Hematopoietic multipotent progenitor cell treated with erythropoietin and hydrocortisone succinate and interleukin-3 and kit ligand, for 6 days (in vitro differentiated cells): ENCODE measurements at places on chromosomes 16 and 17.

- DNase-seq, result peak; percentile 47
Observed at GRCh38 chr17:45223539-45224528, 2.1 kb downstream of the FMNL1 start.

- DNase-seq, result peak; percentile 71
Observed at GRCh38 chr16:70018254-70018653, 67.1 kb downstream of the CLEC18A start.

- DNase-seq, result no peak
Observed at GRCh38 chr17:14434506-14434905, 133.6 kb downstream of the HS3ST3B1 start.

DNA sequence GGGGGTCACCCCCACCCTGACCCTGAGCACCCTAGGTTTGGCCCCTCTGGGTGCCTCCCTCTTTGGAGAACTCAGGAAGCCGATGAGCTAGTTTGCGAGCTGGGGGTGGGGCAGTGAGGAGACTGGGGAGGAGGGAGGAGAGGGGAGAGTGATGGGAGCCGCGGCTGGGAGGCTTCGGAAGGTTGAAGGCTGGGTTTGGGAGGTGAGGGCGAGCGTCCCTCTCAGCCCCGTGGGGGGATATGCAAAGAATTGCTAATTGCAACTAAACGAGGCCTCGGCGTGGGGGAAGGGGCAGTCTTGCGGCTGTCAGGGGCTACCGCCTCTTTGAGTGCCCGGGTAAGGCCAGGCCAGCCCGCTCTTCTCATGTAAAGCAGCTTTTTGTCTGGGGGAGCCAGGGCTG lies 17.6 kb upstream of the FZD2 start:
- no peak for DNase-seq

- DNase-seq, result peak; percentile 84
Observed at GRCh38 chr17:79836972-79837887, 2.0 kb downstream of the CBX4 start.
